ENCODE measurements at places on chromosomes 1 and 21.
A peak's percentile ranks its signal among the peaks of the same experiment; 100 is the strongest.

- DNase-seq: no peak
Observed at GRCh38 chr1:47030170-47030805, 6.8 kb downstream of the CYP4X1 start.

DNA sequence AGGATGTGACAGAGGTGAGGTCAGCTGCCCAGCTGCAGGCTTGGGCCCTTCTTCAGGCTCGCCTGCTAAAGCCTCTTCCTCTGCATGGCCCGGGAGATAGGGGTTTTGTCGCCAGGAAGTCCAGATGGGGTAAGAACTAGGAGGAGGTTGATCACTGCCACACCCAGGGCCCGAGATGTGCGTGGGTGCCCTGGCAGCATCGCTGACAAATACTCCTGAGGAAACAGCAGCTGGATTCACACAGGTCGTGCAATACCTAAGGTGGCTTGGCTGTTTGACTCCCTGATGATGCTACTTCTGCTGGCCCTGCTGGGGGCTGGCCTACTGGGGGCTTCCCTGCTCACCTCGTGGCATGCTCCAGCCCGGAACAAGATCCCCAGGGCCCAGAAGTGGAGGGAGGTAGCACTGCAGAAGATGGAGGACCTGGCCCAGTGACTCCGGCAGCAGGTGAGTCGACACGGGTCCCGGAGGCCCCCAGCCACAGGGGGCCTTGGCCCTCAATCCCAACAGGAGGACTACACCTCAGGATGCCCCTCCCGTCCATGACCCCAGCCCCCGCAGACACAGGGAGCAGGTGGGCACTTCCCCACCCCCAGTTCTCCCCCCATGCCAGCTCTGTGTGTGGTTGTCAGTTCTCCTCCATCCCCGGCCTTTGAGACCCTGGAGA lies 29.6 kb downstream of the FAAH start:
- DNase-seq: no peak

- no peak for DNase-seq
Observed at GRCh38 chr1:234368320-234369032, 4.8 kb upstream of the COA6 start.

- DNase-seq: no peak
Observed at GRCh38 chr1:53663529-53664300, 75.2 kb downstream of the GLIS1 start.

GRCh38 chr1:93442008-93442666 lies 5.8 kb upstream of the FNBP1L start:
- no peak for DNase-seq

DNA sequence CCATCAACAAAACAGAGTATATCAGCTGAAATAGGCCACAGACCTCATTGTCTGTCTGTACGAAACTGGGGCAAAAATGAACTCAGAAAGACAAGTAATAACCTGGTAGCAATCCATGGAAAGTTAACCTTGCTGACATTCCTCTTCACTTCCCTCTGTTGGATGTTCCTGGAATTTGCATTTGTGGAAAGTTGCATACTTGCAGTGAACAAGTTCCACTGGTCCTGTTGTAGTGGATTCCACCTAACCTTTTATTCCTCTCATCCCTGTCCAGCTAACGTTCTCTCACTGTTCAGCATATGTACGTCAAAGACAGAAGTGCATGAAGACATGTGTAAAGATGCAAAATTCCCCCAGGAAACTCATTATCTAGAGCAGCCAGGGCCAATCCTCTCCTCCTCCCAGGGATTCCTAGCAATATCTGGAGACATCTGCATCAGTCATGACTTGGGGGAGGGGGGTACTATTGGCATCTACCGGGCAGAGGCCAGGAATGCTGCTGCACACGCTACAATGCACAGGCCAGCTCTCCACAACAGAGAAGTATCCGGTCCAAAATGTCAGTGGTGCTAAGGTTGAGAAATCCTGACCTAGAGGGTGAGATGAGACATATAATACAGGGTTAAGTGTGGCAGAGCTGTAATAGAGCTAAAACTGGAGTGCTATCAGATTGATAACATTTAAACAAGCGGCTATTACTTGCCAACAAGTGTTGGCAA lies 8.2 kb downstream of the LPAR3 start:
- DNase-seq: no peak

DNA sequence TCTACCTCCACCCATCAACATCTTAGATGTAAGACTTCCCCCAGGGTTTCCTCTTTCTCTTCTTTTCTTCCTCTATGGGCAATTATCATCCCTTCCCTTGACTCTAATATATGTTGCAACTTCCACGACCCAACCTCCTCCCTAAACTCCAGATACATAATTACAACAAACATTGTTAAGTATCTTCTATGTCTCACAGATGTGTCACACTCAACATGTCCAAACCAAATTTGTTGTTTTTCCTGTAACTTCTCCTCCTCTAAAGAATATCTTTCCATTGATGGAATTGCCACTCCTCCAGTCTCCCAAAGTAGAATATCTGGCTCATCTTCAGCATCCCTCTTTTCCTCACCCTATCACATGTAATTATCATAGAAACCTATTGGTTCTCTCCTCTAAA lies 314.2 kb downstream of the RWDD3 start:
- DNase-seq: no peak

- peak; percentile 99 for DNase-seq
Observed at GRCh38 chr1:32072622-32073298, at the start of gene TMEM39B. TSS of gene TMEM39B (plus strand) at chr1:32072939. CDS start at chr1:32073048, 109 bp downstream.

DNA sequence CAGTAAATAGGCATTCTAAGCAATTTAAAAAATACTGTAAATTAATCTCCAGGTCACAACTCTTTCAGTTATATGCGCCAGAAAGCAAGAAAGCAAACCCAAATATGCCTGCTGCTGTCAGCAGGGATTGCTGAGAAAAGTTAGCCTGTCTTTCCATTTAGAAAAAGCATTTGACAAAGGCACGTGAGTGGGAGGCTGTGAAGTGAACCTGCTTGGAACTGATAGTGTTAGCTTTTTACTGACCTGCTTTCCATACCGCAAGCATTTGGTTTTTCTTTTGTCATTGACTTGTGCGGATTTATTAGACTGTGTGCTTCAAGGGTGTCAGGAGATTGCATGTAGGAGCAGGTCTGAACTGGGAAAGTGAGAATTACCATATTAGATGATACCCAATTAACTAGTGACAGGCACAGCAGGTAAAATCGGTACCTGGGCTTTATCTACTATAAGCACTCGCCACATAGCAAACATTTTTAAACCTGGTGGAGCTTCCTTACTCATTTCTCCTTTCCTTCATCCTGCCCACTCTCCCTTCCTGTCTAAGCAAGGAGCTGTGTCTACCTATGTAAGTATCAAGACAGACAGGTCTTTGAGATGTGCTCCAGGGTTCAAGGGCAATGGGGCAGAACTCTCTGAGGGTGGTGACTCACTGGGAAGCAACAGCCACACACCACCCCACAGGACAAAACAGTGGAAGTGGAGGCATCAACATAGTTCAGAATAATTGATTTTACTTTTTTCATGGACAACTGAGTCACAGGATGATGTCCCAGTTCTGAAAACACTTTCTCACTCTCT lies 323.9 kb downstream of the DISC1 start:
- no peak for DNase-seq

DNA sequence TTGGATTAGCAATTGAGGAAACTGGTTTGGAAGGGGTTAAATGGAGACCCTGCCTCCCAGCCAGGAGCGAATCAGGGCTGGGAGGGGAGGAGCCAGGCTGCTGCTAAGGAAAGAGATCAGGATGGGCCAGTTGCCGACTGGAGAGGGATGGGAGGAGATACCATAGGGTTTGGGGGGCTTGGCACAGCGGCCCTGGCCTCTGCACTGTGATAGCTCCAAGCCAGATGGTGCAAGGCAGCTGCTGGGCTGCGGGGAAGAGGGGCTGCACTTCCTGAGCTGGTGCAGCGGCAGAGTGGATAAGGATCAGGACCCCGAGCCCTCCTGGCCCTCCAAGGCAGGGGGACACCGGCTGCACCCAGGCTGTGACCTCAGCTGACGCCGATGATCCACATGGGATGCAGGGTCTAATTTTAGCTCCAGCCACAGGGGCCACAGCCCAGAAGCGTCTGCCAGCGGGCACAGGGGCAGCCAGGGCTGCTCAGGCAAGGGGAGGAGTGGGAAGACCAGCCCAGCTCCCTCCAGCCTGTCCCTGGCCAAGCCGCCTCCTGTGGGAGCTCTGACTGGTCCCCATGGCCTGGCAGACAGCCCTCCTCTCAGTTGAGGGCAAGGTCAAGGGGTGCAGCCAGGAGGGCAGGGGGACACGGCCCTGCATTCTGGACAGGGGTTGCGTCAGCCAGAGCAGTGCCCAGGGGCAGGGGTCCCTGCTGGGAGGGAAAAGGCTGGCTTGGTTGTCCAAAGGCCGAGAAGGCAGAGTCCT lies at the start of gene EXTL1:
TSS of gene EXTL1 (plus strand) at position 129 of the 757 bp plus-strand sequence. CDS start 872 bp downstream, outside the sequence.
- peak; percentile 91 for DNase-seq

- no peak for DNase-seq
Observed at GRCh38 chr1:218584418-218585155, 239.5 kb downstream of the TGFB2 start.

- no peak for DNase-seq
Observed at GRCh38 chr1:210531475-210532222, 202.9 kb downstream of the HHAT start.

DNA sequence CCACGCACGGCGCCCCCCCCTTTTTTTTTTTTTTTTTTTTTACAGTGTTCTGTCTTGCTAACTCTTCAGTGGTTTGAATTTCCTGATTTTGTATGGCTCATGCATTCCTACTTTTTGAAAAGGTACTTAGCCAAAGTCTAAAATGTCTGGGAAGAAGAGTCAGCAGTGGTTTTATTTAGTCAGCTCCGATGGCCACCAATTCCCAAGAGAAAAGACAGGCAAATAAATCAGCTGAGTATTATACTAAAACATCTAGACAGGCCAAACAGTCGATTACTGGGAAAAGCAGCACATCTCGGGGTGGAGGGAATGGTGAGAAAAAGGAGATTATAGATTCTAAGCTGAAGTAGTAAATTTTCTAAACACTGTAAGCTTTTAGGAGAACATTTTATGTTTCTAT lies 192.5 kb upstream of the ZRANB2 start:
- no peak for DNase-seq

- no peak for DNase-seq
Observed at GRCh38 chr1:240562111-240562590, 49.8 kb downstream of the GREM2 start.

DNA sequence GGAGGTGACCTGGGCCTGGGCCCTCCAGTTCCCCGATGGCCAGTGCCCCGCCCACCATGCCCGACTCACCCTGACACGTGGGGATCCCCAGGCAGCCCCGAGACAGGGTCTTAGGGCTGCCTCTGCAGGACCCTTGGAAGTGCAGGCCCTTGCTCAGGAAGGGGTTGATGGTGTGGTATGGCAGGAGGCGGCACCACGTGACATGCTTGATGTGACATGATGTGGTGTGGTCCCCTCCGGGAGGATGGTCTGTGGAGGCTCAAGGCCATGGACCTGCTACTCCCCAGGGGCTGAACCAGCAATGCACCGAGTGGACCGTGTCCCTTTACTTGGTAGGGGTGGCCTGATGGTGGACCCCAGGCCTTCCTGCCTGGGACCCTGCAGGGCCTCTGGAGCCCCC lies 21.9 kb upstream of the PLCH2 start:
- no peak for DNase-seq

- DNase-seq: peak; percentile 16
Observed at GRCh38 chr1:8137481-8138244, 111.6 kb upstream of the ERRFI1 start.

DNA sequence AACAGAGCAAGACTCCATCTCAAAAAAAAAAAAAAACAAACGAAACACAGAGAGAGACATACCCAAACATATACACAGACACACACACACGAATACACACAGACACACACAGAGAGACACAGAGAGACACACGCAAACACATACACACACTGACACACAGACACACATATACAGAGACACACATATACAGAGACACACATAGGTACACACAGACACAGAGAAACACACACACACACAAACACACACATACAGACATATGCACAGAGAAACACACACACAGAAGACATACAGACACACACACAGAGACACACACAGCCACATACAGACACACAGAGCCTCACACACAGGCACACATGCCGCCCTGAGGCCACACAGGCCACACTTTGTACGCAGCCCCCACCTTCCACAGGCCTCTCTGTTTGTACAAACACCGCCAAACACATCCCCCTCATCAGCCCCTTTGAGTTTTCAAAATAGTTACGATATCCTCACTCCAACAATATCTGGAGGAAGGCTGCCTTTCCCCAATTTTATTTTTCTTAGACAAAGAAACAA lies 57.5 kb upstream of the ABCG1 start:
- DNase-seq: no peak

DNA sequence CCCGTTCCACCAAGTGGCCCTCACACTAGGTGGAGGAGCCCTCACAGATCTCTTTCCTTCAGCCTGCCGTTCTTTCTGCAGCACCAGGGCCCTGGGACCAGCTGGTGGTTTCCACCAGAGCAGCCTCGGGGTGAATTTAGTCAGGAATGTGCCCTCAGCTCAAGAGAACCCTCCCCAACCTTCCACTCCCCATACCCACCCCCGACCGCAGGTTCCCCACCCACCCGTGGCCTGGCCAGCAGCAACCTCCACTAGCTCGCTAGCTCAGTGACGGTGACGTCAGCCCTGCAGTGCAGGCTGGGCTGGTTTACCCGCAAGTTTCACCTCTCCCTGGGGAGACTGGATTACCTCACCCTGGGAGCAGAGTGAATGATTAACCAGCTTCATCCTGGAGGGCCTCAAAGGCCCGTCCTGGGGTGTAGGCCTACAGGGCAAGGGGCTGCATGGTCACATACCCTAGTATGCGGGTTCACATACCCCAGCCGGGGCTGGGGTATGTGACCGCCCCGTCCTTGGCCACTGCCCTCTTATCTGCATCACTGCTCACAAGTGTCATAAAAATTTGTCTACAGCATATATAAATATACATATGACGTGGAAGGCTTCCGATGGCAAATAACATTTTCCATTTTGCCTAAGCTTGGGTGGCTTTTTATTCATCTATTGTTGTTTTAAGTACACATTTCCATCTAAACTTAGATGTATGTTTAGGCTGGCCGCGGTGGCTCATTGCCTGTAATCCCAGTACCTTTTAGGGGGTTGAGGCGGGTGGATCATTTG lies 24.5 kb downstream of the ELF3 start:
- DNase-seq: no peak

- no peak for DNase-seq
Observed at GRCh38 chr1:3542676-3543075, 68.6 kb downstream of the MEGF6 start.

GRCh38 chr1:1355416-1355815 lies 2.9 kb downstream of the MXRA8 start:
- peak; percentile 67 for DNase-seq

DNA sequence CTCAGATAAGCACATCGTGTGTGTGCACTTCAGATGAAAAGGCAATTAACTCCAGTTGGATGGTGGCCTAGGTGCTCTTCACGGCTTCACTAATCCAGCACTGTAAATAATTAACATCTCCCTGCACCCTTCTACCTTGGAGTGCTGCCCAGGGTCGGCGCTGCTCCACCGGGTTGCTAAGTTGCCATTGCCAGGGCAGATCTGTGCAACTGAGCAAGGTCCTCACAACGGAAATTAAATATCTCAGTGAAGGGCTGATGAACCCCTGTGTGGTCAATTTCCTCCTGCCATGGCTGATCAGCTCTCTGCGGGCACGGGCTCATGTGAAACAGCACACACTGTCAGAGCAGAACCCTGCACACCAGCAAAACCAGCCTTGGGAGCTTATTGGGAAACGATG lies 63.2 kb downstream of the SYDE2 start:
- no peak for DNase-seq

GRCh38 chr1:179241530-179242097 lies 12.1 kb upstream of the ABL2 start:
- DNase-seq: peak; percentile 20
